ENCODE measurements at places on chromosomes 12 and 14. TPM values are rescaled to one million over a fixed set of nuclear protein-coding genes. Genes with fewer than 3 reads are reported as not detected.
A peak's percentile ranks its signal among the peaks of the same experiment; 100 is the strongest.

TAS2R8 gene
- not detected for total RNA-seq

DPF3 gene
- 0.70 TPM for total RNA-seq

TBX5 gene
- not detected for total RNA-seq

ABCB9 gene
- total RNA-seq = 6.5 TPM

VDR gene
- 0.89 TPM for total RNA-seq

FGF6 gene
- not detected for total RNA-seq

KRT75 gene
- not detected for total RNA-seq

GPR137C gene
- total RNA-seq = 0.33 TPM

- no peak for DNase-seq
- no peaks in the 10 kb centered on the region for H3K4me1 ChIP-seq
- no peak overlapping the region for H3K4me3 ChIP-seq
- no peaks in the 10 kb centered on the region for H3K27me3 ChIP-seq
- H3K36me3 ChIP-seq = peaks cover 4% of the 10 kb centered on the region
Measured at GRCh38 chr12:1382826-1383225, 211.6 kb downstream of the FBXL14 start.

GRCh38 chr12:3178671-3179313, 101.6 kb downstream of the TSPAN9 start:
- no peaks in the 10 kb centered on the region for H3K36me3 ChIP-seq
- no peak overlapping the region for H3K27ac ChIP-seq
- no peaks in the 10 kb centered on the region for H3K27me3 ChIP-seq
- no peak overlapping the region for H3K4me3 ChIP-seq
- no peak for DNase-seq

DNA sequence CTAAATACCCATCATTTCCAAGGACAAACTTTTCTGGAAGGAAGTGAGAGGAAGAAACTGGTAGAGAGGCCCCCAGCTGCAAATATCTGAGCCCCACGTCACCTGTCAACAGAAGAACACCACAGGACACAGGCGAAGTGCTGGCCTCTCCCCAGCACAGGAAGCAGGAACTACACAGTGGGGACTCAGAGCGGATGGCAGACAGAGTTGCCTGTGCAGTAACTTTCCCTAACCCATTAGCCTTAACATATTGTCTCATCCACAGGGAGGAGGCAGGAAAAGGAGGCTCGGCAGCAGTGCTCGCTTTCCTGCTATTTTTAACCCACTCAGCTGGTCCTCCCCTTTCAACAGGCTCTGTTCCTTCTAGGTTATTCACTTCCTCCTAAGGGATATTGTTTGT, 111.5 kb upstream of the TMPO start:
- no peaks in the 10 kb centered on the region for H3K36me3 ChIP-seq
- H3K27me3 ChIP-seq = no peaks in the 10 kb centered on the region
- H3K4me3 ChIP-seq = no peak overlapping the region
- DNase-seq = no peak
- H3K4me1 ChIP-seq = peaks cover 6% of the 10 kb centered on the region

GRCh38 chr12:64780531-64781279, 21.5 kb upstream of the GNS start:
- no peaks in the 10 kb centered on the region for H3K36me3 ChIP-seq
- peaks cover 26% of the 10 kb centered on the region for H3K27me3 ChIP-seq
- H3K4me3 ChIP-seq = peak overlapping the region; percentile 75
- no peak overlapping the region for H3K27ac ChIP-seq
- no peak for DNase-seq

DNA sequence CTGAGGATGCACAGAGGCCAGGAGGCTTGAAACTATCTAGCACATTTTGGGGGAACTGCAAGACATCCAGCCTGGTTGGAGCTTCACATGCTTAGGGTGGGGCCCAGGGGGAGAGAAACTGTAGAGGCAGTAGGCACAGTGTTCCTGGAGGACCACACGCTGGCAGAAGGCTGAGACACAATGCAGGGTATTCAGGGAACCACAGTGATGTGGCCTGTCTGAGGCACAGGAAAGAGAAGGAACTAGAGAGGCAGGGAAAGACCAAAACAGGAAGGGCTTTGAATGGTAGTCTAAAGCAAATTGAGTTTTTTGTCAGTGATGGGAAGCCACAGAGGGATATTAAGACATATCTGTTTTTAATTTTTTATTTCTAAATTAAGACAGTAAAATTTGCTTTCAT, 100.2 kb upstream of the PRICKLE1 start:
- H3K27me3 ChIP-seq = no peaks in the 10 kb centered on the region

DNA sequence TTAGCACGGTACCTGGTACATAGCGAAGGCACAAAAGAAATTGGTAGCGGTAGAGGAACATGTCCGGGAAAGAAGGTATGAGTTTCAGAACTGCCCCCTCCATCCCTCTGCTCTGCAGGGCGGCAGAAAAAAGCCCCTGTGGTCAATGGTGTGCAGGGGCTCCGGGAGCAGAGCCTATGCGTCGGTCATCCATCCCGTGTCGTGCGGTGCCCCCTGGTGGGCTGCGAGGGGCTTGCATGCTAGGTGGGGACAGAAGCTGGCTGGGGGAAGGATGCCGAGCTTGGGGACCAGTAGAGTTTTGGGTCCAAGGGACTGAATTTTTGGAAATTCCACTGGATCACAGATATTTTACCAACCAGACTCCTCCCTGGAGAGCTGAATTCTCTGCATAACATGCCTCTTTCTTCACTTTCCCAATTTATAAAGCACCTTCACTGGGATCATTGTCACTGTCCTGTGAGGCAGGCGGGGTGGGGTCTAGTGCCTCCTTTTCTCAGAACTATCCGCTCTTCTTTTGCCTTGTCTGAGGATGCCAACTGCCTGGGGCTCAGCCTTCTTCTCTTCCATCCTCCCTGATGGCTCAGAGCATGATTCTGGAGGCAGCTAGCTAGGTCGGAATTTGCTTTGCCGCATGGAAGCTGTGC, 148.7 kb downstream of the SMOC1 start:
- no peak overlapping the region for H3K27ac ChIP-seq
- H3K4me1 ChIP-seq = no peaks in the 10 kb centered on the region
- H3K36me3 ChIP-seq = no peaks in the 10 kb centered on the region
- no peak overlapping the region for H3K4me3 ChIP-seq
- no peaks in the 10 kb centered on the region for H3K27me3 ChIP-seq

GRCh38 chr12:19646599-19646998, 207.3 kb downstream of the AEBP2 start:
- H3K4me3 ChIP-seq = no peak overlapping the region
- H3K4me1 ChIP-seq = no peaks in the 10 kb centered on the region
- no peak overlapping the region for H3K27ac ChIP-seq
- no peaks in the 10 kb centered on the region for H3K36me3 ChIP-seq
- DNase-seq = no peak
- H3K27me3 ChIP-seq = no peaks in the 10 kb centered on the region

GRCh38 chr12:116389990-116390389, 112.5 kb upstream of the MED13L start:
- no peak overlapping the region for H3K4me3 ChIP-seq
- H3K27me3 ChIP-seq = peaks cover 9% of the 10 kb centered on the region
- H3K36me3 ChIP-seq = no peaks in the 10 kb centered on the region
- no peak overlapping the region for H3K27ac ChIP-seq

DNA sequence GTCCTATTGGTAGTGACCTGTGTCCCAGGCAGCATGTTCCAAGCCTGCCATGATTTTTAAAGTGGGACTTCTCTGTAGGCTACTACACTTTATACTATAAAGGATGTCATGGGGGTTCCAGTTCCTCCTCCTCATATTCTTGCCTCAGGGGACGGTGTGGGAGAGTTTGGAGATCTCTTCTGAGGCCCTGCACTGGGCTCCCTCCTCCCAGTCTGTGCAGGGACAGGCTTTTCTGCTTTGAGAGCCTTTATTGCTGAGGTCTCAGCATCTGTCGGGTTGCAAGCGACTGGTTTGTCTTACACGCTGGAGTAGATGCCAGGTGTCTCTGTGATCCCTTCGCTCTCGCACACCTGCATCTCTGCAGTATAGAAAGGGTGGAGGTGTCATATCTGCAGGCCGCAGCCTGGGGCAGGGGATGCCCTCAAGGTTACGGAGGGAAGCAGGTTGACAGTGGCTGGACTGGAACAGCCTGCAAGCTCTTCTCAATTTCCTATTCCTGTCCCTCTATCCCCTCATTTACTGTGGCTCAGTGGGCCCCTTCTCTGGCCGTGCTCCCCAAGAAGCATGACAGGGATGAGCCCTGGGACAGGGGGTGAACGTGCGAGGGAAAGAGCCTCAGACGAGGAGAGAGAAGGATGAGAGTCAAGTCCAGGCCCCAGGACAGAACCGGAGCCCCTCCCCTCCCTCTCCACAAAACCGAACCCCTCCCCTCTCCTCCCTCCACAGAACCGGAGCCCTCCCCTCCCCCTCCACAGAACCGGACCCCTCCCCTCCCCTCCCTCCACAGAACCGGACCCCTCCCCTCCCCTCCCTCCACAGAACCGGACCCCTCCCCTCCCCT, 51.3 kb downstream of the SLC6A12 start:
- H3K4me1 ChIP-seq = no peaks in the 10 kb centered on the region
- DNase-seq = no peak
- H3K27ac ChIP-seq = no peak overlapping the region
- H3K36me3 ChIP-seq = no peaks in the 10 kb centered on the region

- peaks cover 26% of the 10 kb centered on the region for H3K4me1 ChIP-seq
- H3K36me3 ChIP-seq = no peaks in the 10 kb centered on the region
- H3K27me3 ChIP-seq = no peaks in the 10 kb centered on the region
- no peak overlapping the region for H3K4me3 ChIP-seq
Measured at GRCh38 chr14:91234791-91235114, 9.8 kb downstream of the GPR68 start.

DNA sequence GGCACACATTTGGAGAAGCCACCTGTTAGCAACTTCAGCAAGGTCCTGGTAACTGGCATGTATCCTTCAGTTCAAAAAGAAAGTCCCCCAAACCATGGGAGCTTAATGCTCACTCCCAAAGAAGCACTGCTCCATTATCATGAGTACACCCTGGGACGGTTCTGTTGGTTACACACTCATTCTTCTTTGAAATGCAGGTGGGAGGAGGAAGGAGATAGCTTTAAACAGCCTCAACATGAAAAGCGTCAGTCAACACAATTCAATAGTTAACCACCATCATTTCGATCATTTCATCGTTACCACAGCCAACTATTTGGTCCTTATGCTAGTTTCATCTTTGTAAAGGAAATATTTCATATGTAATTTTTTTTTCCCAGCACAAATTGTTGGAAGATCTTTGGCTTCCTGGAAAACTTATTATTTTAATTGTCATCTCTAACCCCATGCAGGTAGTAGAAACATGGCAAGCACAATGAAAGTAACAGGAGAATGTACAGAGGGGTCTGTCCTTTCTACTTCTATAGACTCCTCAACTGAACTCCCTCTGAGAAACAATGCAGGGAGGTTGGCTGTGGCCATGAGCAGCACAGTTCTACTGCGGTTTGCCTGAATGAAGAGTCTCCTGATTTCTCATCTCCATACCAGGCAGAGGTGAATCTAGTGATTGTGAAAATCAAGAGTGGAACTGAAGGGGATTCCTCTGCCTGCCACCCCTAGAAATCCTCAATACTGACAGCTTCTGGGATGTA, 196.4 kb upstream of the FOXN3 start:
- DNase-seq = no peak
- H3K27ac ChIP-seq = no peak overlapping the region
- peaks cover 14% of the 10 kb centered on the region for H3K36me3 ChIP-seq
- no peaks in the 10 kb centered on the region for H3K27me3 ChIP-seq

GRCh38 chr12:120971299-120972180, 6.8 kb upstream of the HNF1A start:
- H3K36me3 ChIP-seq = no peaks in the 10 kb centered on the region
- H3K27me3 ChIP-seq = no peaks in the 10 kb centered on the region
- DNase-seq = peak; percentile 23

DNA sequence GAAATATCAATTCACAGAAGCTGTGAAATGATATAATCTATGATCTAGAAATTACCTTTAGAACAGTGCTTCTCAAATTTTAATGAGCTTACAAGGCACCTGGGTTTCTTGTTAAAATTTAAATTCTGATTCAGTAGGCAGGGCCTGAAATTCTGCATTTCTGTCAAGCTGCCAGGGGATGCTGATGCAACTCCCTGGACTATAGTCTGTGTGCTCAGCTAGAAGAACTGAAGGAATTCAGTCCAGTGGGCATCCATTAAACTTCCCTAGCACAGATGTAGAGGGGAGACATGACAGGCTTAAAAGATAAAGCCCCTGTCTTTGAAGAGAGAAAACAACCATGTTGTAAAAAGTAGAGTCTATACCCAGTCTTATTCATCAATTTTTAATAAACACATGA, 441.8 kb downstream of the TMTC2 start:
- H3K27ac ChIP-seq = no peak overlapping the region
- H3K4me1 ChIP-seq = no peaks in the 10 kb centered on the region
- no peak overlapping the region for H3K4me3 ChIP-seq
